ENCODE measurements at places on chromosomes 2 and 18.
A peak's percentile ranks its signal among the peaks of the same experiment; 100 is the strongest.

GRCh38 chr2:156350374-156351142 lies 18.0 kb upstream of the NR4A2 start:
- no peak for DNase-seq

- DNase-seq: no peak
Measured at GRCh38 chr2:218879776-218880101, 913 bp upstream of the WNT10A start.

GRCh38 chr18:58756596-58757240 lies 85.5 kb downstream of the MALT1 start:
- no peak for DNase-seq

DNA sequence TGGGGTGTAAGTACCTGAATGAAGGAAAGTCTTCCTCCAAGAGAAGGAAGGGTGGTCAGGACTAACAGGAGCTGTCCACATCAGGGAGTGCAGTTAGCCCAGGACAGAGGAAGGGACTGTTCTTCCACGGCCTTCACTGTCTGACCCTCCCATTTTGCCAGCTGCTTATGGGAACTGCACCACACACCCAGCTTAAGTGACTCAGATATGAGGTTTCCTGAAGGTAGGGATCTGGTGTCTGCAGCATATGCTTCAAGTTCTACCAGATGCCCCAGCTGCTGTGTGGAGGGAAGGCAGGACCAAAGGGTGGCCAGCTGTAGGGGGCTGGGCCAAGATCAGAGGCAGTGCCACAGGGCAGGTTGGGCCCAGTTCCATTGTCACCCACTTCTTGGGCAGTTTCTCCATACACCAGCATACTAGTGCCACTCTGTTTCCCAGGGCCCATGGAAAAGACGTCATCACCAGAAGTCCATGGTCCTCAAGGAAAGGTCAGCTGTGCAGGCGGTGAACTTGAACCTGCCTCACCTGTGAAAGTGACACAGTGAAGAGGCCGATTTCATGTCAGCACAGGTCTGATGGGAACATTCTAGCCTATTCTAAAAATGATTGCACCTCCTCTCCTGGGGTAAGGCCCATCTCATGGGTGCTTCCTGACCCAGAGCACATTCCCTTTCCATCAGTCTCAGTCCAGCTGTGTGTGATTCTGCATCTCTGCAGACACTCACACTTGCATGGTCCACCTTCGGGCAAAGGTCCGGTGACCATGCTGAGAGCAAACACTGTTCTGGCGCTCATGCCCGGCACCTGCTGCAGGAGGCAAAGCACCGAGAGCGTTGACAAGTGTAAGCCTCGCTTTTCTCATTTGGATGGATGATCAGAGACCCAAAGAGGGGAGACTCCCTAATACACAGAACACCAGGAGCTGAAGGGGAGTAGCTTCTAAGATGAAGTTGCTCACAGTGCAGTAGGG lies 68.0 kb downstream of the ACAA2 start:
- no peak for DNase-seq

- DNase-seq: no peak
Measured at GRCh38 chr2:202009019-202009481, 24.6 kb upstream of the FZD7 start.

DNA sequence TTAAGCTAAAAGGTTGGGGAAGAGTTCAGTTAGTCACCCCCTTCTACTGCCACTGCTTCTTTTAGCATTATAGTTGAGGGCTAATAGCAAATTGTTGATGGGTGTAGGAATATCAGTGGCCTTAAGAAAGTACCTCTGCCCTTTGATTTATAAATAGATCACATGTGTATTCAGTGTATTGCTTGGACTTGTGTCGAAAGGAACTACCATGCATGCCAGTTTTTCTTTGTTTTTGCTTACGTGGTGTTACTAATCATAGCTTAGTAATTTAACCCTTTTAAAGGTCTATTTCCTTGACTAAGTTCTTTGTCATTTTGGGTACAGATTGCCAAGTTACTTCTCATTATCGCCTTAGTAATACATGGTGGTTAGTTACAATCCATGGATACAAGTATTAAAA lies 85.6 kb downstream of the MIB1 start:
- no peak for DNase-seq

DNA sequence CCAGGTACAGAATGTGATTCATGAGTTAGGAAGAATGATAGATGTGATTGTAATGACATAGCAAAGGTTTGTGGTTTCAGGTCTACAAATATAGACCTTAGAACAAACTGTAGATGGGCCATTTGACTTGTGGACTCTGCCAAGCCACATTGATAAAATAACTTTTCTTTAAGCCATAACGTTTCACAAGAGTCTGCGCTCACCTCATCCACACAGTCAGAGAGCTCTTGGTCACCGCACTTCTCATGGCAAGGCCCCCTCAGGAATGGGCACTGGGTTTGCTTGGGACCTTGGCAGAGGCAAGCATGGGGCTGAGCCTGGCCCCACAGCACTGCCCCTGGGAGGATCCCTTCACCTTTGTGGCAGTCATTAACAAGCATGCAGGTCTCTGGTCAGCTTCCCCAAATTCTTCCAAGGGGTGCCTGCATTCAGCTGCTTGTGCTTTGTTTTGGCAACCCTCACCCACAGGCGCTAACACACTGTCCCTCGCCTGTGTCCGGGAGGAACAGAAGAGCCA lies 14.0 kb downstream of the ARMC9 start:
- DNase-seq: no peak

DNA sequence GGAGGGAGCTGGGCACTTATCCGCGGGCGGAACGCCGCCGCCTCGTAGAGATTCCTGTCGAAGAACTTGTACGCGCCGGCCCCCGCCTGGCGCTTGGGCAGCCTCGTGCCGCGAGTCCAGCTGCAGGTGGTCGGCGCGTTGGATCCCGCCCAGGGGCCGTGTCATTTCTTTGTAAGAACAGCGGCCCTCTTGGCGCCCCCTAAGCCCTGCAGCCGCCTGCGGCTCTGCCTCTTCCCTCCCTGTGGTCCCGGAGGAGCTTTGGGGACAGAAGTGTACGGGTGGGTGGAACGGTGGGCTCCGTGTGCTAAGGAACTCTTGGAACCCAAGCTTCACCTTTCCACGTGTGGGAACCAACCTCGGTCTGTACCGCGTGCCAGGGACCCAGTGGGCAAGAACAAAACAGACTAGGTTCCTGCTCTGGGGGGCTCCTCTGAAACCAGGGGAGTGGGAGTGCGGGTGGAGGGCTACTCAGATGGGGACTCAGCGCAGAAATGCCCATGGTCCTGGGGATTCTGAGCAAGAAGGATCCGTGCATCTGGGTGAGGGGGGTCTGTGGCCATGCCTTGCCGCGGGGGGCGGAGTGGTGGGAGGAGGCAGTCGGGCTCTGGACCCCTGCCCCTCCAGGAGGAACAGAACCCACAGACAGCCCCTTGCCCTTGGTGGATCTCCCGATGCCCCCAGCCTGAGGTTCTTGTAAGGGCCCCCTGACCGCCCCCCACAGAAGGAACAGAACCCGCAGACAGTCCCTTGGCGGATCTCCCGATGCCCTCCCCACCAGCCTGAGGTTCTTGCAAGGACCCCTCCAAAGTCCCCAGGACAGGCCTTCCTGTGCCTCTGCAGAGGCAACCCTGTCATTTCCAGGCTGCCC lies 1.5 kb downstream of the GPC1 start:
- DNase-seq: no peak

DNA sequence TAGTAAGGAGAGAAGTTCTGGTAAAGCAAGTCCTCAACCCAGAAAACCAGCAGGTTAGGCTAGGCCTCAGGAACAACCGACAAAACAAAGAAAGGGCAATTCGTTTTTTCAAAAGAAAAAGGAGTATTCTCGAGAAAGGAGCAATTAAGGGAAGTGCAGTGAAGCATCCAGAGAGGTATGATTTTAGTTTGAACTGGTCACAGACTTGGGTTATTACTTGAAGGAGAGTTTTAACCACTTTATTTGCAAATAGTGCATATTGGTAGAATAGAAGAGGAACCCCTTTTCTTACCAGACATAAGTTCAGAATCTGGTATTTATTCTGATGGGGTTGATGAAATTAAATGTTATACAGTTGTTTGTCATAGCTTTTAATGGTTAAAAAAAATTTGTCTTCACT lies 110.0 kb upstream of the GCFC2 start:
- no peak for DNase-seq

DNA sequence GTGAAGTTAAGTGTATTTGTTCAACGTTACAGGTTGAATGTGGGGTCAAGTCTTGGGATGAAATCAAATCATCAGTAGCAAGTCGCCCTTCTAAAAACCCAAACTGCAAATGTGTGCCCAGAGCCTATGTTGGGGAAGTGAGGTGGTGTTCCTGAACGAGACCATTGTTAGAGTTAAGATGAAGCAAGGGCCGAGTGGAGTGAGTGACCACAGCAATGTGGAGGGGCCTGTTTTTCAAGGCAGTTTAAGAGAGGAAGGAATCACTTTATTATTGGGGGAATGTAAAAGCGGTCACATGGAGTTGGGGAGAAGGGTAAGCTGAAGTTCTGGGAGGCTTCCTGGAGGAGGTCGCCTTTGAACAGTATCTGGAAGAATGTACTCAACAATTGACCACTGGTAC lies 68.5 kb downstream of the MYCN start:
- DNase-seq: no peak

DNA sequence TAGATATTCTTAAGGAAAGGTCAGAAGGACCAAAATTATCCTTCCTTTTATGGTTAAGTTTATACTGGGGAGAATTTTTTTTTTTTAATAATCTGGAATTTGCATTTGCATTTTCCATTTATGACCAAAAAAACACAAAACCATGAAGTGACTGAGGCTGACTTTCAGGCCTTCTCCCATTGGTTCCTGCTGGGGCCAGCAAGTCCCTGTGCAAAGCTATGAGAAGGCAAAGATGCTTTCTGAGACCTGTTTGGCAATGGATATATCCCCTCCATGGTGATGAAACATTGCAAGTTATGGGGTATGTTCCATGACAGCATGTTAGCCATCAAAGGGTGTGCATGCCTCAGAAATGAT lies 60.8 kb downstream of the KIAA2012 start:
- no peak for DNase-seq

DNA sequence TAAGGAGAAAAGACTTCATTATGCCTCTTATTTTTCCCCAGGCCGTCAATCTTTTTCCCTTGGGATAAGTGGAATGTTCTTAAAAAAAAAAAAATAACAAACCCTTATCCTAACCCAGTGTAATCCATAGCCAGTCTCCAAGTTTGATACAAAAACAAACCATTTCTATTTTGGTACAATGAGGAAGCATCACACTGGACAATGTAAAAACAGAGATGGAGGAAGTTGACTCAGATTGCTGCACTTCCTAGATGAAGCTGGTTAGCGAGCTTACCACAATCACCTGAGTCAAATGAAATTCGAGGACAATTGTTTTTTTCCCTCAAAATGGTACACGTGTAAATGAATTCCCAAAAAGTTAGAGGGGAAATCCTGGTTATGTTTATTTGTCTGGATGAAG lies 259.7 kb downstream of the TCF4 start:
- DNase-seq: no peak

DNA sequence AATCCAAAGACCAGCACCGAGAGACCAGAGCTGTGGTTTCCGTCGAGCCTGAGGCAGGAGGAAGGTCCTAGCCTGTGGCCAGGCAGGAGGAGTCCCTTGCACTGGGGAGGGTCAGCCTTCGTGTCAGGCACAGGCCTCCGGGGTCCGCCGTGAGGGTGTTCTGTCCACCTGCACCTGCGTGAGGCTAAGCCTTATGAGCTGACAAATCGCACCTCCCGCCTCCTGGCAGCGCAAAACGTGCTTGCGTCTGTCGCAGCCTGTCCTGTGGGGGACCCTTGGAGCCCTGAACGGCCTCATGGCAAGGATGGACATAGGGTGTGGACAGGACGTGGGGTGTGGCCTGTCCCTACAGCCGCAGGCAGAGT lies 73.3 kb downstream of the KCNG2 start:
- DNase-seq: no peak

DNA sequence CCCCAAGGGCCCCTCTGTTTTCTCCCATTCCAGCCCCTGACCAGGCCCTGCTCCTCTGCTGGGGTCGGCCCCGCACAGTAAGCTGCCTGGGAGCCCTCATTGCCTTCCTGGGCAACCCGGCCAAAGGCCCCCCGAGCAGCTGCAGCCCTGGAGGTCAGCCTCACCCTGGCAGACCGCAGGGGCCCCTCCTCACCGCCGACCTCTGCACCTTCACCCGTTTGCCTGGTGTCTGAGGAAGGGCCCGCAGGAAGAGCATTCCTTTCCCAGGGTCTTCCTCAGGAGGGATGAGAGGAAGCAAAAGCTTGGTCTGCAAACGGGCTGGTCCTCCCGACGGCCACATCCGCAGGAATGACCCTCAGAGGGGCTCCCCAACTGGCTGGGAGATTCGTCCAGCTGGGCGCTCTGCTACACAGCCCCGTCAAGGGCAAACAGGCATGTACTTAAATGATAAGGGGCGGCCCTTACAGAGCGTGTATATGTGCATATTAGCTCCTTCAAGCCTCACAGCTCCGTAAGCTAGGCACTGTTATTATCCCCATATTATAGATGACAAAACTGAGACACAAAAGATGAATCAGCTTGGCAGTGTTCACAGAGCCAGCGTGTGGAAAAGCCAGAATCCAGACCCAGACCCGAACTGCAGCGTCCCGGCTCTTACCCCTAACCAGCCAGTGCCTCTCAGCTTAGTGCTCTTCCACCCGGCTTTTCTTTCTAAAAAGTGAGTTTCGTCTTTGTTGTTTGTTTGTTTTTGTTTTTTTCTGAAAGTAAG lies 52.8 kb downstream of the SLC4A1AP start:
- no peak for DNase-seq

DNA sequence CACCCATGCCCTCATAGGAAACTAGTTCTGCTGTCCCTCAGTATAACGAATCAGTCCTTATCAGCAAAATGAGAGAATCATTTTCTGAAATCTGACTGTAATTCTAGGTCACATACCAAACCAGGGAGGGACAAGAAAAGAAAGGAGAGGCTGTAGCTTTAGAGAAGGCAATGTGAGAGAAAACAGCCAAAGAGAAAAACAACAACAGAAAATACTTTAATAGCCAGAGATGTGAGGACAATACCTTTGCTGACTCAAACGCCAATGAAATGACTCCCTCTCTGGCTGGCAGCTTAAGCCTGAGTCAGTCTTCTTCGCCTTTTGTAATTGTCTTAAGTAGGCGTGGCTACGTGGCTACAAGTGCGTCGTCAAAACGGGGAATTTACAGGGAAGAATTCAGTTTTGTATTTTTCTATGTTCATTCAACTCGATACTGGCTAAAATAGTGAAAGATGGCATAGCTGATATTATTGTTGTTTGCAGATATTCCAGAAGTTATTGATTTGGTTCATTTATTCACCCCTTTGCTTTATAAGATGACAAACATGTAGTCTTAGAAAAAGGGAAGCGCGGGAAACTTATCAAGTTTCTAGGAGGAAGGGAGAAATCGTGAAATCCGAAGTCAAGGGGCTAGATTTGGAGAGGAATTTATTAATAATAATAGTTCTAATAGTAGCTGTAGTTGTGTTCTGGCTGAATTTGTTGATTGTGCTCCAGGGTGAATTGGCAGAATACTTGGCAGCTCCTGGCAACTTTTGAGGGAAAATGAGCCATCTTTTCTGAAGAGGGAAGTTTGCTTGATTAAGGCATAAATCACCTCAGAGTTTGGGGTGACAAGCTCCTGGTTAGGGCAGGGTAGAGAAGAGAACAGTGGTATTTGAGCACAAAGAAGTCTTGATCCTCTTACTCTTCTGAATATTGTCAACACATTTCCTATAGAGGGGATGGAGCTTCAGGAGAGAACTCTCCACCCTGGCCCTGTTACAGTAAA lies at the start of gene IL1A:
Gene IL1A, minus strand, starts transcription at position 295 of the 991 bp plus-strand sequence. CDS start 723 bp downstream, outside the sequence.
- DNase-seq: peak; percentile 9

All from SIG-M5 (cell line).